ENCODE measurements at places on chromosomes 5 and 9.

GRCh38 chr9:35935755-35936509 is 22.0 kb downstream of the OR2S2 start:
- no peak for DNase-seq

DNA sequence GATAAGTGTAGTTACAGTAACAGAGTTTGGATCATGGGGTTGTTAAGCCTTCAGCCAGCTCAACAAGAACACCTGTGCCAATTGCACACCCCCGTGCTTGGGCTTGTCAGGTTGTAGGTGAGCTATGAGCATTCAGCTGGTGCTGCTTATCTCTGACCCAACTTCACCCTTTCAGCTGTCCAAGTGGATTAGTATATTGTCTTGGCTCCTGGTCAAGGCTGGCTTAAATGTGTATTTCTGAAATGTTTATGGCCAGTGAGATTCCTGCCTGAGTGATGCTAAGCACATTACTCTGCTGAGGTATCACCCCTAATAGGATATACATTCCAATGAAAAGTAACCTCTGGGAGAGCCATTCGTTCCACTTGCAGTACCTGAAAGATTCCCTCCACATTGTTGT is 44.2 kb upstream of the LMNB1 start:
- no peak for DNase-seq

GRCh38 chr5:138241688-138242571 is 28.8 kb upstream of the CDC23 start:
- DNase-seq: peak; percentile 65

DNA sequence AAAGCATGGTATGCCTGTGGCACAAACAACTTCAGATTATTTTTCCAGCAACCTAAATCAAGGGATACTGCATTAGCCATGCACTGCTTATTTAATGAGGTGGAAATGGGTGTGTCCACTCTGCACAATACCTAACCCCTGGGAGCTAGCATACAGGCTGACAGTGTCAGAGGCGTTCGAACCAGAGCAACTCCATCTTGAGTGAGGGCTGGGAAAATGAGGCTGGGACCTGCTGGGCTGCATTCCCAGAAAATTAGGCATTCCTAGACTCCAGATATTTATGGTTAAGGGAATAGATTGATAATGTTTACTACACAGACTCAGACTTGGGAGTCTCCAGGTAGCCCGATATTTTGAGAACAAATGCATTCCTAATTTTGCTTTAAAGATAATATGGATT is 2.8 kb downstream of the FGF1 start:
- no peak for DNase-seq

- no peak for DNase-seq
These were observed 45.5 kb downstream of the BICD2 start for GRCh38 chr9:92719028-92719647.

GRCh38 chr9:35374436-35374835 is 115.5 kb upstream of the RUSC2 start:
- DNase-seq: no peak

DNA sequence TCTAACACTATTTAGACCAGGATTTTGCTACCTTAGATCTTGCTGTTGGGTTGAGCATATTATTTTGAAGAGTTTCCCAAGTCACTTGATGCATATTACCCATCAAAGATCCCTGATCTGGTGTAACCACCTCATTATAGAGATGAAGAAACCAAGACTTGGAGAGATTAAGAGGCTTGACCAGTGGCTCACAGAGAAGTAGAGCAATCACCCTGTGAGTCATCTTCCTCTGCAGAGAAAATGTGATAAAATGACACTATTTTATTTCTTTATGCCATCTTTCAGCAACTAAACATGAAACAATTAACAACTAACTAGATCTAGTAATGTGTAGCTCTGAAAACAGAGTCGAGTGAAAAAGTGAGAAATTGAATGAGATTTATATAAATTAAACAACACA is 76.1 kb downstream of the KIF4B start:
- no peak for DNase-seq

GRCh38 chr5:100623719-100624118 is 88.5 kb downstream of the FAM174A start:
- no peak for DNase-seq

DNA sequence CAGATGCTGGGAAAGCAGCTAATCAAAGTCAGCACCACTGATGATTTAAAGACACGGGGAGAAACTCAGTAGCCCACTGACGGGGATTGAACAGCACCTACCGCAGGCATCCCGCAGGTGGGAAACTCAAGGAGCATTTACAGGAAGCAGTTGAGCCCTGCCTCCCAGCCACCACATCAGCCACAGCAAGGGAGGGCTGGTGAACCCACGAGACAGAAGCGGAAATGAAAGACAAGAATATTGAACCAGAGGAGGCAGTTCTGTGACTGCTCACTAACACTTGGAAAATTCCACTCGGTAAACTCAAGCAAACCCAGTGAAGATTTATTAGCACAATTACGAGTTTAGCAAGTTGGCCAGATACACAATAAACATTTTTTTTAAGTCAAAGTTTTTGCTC is 10.6 kb upstream of the FAM163B start:
- DNase-seq: no peak

GRCh38 chr9:22343218-22343611 is 103.4 kb upstream of the DMRTA1 start:
- no peak for DNase-seq

- DNase-seq: no peak
These were observed 7.7 kb upstream of the GLRX start for GRCh38 chr5:95830226-95830625.

DNA sequence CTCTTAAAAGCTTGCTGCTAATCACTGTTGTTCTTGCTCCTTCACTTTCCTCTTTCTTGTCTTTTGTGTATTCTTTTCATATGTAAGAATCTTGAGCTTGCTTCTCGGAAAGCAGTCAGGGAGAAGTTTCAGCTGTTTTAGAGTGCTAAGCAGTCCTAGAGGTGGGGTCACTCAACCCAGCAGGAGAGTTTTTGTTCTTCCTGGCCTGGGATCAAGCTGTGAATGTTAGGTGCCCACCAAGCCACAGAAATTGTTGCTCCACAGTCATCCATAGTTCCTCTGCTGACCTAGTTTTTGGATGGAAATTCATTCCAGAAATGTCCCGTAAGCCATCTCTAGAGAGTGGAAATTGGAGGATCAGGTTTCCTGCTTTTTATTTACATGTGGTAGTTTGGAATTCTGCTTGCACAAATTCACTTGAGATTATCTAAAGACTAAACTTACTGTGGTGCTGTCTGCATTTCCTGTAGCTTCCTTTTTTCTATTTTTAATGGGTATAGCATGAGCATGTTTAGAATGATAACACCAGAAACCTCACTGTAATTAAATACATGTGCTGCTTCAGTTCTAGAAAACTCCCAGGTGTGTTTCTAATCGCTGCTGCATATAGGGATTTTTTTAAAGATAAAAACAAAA is 108.7 kb downstream of the MAST4 start:
- no peak for DNase-seq

GRCh38 chr5:143758750-143759149 is 53.2 kb upstream of the HMHB1 start:
- no peak for DNase-seq

DNA sequence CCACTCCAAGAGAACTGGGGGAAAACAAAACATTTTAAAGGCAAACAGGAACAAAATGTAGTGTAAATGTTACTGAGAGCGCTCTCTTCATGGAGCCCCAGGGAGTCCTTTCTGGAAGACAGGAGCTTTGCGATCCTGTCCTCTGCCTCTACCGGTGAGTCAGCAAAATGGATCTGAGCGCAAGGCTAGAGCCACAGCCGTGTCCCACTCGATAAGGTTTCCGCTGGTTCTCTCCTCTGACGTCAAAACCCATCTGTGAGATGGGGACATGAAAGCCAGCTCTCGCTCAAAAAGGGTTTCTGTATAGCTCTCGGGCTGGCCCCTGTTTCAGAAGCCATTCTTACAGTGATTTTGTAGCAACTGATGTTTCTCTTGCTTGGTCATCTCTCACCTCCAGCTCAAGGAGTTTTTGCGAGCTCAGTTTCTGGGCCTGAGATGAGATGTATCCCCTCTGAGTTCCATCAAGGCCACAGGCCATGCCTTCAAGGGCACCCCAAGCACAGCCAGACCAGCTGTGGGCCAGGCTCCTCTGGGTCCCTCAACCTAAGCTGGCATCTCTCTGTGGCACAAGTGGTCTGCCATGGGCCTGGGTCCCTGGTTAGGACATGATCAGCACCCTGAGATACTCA is 101.6 kb downstream of the FSTL4 start:
- DNase-seq: no peak

GRCh38 chr9:12538842-12539579 is 154.2 kb upstream of the TYRP1 start:
- DNase-seq: no peak

DNA sequence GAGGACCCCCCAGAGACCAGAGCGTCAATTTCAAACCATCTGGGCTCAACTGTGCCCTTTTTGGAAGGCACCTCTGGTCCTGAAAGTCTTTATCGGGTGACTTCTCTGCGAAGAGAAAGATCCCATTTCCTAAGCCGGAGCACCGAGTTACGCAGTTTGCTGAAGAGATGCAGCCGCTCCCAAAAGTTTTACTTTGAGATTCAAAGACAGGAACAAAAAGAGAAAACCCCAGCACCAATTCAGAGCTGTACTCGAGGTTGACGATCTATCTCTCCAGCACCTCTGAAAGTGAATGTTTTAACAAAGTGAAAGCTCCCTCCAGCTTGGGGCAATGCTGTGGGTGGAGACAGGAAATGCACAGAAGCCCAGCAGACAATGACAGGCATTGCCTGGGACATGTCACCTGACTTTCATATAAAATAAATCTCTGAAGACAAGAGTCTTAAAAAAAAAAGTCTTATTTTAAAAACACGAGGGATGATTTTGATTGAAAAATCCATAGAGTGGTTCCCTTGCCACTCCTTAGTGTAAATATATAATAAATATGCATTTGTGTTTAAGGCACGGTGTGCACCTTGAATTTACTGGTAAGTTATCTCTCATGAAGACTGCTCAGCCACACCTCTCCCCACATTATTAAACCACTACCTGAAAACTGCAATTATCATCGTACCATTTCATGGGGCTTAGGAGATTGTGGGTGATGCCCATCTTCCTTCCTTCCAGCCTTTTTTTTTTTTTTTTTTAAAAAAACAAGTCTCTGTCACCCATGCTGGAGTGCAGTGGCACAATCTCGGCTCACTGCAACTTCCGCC is 79.9 kb downstream of the FNBP1 start:
- peak; percentile 53 for DNase-seq

- peak; percentile 90 for DNase-seq
These were observed 10.9 kb downstream of the PTCH1 start for GRCh38 chr9:95505717-95506427.

DNA sequence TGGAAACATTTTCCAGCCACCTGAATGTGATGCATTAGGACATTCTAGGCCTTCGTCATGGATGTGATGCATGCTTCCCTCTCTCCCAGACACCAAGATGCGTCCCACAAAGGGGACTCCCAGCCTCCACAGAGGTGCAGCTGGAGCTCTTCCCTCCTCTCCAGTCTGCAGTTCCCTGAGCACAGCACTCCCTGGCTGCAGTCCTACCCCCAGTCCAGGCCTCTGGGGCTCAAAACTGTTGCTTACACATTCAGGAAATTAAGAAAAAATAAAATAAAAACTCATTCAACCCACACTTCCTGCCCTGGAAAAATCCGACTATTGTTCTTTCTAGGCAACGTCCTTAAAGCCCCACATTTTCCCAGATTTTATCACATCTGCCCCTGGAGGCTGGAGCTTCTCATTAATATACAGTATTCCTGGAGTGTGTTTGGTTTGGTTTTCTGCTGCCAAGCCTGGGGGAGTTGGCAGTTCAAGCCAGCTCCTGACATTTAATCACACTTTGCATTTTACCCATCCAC is 78.4 kb upstream of the ICE1 start:
- no peak for DNase-seq

DNA sequence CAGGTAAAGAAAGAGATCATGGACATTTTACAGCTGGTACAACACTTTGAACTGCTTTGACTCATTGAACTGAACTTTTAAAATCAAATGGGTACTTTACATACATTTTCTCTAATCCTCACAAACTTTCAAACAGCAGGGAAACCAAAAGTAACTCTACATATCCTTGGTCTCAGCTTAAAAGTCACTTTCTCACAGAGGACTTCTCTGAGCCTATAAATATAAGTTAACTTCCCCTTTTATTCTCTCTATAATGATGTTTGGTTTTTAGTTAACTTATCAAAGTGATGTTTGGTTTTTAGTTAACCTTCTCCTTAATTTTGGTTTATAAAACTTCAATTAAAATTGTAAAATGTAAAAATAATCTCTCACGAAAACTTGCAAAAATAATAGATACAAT is 209.8 kb downstream of the MCTP1 start:
- no peak for DNase-seq

- no peak for DNase-seq
These were observed 82.1 kb downstream of the PHAX start for GRCh38 chr5:126682856-126683255.

GRCh38 chr5:132444061-132444460 is 46.5 kb downstream of the IRF1 start:
- DNase-seq: no peak

- DNase-seq: no peak
These were observed 8.2 kb downstream of the SLC45A2 start for GRCh38 chr5:33976307-33976706.

- no peak for DNase-seq
These were observed 376.1 kb downstream of the ADGRV1 start for GRCh38 chr5:90934738-90935137.

GRCh38 chr5:42960506-42960905 is 79.6 kb downstream of the ANXA2R start:
- DNase-seq: no peak

DNA sequence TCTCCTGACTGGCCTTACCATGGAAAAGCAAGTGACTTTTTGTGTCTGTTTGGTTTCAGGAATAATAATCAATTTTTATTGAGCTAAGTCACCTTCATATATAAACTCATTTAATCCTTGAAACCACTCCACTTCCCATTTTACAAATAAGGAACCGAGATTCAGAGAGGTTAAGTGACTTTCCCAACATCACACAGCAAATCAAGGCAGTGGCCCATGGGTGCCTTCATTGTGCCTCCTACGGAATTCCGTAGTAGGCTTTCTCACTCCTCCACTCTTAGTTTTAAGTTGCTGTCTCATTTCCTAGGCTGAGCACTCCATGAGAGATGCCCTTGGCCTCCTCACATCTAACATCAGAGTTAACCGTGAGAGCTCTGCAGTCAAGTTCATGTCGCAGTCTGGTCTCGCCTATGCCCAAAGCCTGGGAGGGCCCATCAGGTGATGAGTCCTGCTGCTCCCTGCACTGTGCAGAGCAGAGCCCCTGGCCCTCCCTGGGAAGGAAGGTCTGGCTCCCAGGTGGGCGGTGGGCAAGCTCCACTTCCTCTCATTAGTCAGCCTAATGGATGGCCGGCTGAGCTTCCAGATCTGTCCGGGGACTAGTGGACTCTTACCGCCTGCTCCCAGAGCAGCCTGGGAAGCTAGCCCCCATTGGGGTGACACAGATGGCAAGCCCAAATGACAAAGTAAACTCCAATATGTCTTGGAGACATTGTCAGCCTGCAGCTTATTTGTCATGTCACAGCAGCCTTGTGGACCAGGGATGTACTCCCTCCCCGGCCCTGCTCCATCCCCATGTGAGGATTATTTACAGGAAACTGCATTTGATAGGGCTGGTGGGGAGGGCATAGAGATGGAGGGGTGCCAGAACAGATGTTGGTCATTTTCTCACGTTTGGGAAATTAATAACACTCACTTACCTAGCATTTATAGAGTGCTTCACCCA is 123.4 kb downstream of the MVB12B start:
- DNase-seq: no peak

Data from right forelimb (tissue), 1 donor.